CD4-positive, alpha-beta T cell treated with Interleukin-15 for 4 hours (primary cell): ENCODE measurements at places on chromosomes 6 and 20.

DNA sequence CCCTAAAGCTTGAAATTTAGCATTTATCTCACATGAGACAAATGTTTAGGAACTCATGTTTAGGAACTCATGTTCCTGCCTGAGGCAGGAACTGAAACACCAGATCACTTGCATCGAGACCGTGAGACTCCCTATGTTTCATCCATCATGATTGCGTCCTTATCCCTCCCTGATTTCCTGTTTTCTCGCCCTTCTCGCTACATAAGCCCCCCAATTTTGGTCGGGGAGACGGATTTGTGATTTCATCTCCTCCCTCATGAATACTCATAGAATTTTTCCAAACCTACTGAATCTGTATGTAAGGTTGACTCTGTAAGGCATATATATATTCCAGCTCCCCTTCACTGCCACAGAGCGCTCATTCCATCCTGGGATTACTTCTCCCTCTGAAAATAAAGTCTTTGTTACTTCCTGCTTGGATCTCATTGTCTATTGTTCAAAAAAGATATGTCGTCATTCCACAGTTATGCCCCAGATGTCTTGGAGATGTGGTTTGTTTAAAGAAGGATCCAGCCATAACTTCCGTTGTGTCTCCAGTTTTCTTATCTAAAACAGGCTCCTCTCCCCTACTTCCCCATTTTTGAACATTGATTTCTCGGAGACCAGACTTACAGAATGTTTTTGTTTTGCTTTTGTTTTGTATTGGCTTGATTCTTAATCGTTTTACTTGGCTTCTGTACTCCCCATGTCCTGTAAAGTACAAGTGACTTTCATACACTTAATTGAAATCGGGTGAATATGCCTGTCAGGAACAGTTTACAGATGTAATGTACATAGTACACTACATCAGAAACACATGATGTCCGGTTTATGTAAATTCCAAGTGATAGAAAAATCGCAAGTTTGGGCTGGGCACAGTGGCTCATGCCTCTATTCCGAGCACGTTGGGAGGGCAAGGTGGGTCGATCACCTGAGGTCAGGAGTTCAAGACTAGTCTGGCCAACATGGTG lies 118.7 kb downstream of the HFE start:
- no peak for DNase-seq

DNA sequence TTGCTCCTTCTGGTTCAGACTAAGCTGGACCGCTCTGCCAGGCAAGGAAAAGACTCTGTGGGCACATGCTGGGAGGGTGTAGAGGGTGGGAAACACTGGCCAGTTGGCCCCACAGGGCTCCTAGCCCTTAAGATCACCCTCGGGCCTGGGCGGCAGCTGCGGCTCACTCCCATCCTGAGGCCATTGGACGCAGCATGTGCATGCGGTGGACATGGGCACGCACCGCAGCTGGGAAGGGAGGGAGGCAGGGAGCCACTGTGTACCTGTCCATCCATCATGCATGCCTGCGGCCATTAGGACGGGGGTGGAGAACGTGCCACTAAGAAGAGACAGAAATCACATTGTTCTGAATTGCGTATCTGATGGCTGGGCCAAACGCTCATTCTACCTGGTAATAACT lies 140.1 kb upstream of the THBS2 start:
- DNase-seq: no peak

- no peak for DNase-seq
Observed at GRCh38 chr6:72363844-72364740, 257.8 kb upstream of the KCNQ5 start.

DNA sequence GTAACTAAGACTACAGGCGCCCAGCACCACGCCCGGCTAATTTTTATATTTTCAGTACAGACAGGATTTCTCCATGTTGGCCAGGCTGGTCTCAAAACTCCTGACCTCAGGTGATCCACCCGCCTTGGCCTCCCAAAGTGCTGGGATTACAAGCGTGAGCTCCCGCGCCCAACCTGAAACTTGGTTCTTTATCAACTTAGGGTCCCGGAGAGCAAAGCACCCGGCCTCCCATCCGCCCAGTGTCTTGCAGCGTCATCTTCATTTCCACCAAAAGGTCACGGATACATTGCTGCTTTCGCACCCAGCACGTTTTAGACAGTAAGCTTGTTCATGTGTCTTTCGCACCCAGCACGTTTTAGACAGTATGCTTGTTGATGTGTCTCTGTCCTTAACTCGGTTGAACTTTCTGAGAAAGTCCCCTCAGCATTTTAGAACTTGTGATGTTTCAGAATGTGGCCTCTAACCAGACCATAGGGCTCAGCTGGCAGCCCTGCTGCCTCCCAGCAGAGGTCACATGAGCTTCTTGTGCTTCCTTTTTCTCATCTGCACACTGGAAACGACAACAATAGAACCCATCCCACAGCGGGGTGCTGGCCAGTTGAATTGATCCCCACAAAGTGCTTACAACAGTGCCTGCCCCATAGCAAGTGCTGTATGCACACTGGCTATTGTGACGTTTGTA lies 48.8 kb downstream of the PRR18 start:
- DNase-seq: no peak

DNA sequence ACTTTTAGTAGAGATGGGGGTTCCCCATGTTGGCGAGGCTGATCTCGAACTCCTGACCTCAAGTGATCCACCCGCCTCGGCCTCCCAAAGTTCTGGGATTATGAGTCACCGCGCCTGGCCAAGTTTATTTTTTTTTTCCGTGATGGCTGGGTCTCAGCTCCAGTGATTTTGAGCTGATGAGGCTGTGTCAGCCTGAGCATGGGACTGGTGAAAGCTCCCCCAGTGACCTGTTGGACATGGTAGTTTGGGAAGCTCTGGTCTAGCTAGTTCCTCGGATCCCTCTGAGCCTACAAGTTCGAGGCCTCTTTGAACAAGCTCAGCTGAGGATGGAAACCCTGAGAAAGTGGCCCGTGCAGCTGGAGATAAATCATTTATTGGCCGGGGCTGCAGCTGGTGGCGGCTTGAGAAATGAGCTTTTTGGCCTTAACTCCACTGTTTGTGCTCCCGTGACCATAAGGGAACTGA lies 126.8 kb downstream of the SNX5 start:
- DNase-seq: no peak

DNA sequence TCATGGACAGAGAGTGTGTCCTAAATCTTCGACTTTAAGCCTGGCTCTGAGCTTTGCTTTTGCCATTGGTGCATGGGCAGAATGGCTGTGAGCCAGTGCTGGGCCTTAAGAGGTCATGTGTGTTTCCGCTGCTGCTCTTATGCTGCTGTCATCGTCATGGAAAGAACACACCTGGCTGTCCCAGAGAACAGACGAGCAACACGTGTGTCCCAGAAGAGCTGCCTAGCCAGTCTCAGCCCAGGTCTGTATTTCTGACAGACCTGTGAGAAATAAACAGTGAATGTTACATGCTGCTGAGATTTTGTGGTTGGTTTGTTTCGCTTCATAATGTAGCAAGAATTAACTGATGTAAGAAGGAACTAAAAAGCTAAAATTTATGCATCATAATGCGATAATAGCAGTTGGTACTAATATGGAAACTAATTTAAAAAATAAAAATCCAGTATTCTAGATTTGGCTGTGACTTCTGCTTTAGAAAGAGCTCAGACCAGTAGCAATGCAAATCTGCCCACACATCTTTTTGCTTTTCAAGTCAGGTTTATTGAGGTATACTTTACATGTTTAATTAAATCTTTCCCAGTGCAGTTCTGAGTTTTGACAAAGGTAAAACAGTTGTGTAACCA lies 11.5 kb upstream of the SCP2D1 start:
- DNase-seq: no peak

GRCh38 chr20:42098418-42098817 lies 480.2 kb upstream of the CHD6 start:
- DNase-seq: no peak

DNA sequence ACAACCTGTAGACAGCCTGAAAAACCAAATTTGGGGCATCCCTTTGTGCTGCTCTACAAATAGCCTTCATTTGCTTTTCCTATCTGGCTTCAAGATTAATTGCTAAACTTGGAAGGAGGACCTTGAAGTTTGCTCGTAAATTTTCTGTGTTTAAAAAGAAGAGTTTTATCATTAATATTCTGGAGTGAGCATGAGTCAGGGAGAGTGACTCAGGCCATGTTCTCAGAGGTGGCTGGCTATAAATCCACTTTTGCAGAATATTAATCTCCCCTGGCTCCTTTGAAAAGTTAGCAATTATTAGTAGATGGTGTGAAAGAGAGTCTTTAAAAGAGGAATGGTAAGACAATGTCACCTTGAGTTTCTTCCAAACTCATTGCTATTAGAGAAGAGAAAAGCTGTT lies 91.0 kb downstream of the ANKEF1 start:
- no peak for DNase-seq

DNA sequence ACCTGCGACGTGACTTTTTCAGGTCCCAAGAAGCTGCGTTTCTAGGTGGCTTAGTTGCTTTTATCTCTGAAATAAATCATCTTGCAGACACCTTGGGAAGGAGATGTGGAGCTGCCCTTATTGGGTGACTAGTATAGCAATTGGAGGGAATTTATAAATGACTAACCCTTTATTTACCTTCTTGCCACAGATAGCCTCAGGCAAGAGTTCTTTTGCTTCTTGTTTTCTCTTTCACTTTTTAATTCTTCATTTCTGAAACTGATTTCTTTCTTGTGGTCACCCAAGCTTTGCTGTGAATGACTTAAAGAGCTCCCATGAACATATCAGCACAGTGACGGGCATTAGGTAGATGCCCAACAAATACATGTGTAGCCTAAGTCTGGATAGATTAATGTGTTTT lies 3.0 kb downstream of the ADGRF4 start:
- DNase-seq: no peak

GRCh38 chr20:16711661-16712258 lies 18.1 kb upstream of the SNRPB2 start:
- DNase-seq: no peak

GRCh38 chr20:48901326-48901725 lies 20.2 kb upstream of the ARFGEF2 start:
- no peak for DNase-seq

DNA sequence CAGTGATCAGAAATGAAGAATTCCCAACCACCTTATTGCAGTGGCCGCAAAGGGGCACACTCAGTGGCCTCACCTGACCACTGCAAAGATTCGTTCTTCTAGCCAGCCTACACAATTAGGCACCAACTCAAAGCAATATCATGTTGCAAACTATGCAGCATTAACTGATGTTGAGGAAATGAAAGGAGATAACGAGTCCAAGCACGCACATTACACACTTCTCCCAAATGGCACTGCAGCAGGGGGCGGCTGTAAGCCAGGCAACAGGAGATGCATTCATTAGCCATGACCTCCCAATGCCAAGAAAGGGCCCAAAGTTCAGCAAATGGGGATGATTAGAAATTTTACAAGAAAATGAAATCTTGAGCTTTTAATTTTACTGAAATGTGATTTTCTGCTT lies 39.3 kb downstream of the ATXN1 start:
- no peak for DNase-seq

GRCh38 chr6:46734867-46735719 lies at the start of gene PLA2G7:
PLA2G7 (minus strand) TSS chr6:46735375; CDS start chr6:46722891, 12,484 bp downstream.
- no peak for DNase-seq

DNA sequence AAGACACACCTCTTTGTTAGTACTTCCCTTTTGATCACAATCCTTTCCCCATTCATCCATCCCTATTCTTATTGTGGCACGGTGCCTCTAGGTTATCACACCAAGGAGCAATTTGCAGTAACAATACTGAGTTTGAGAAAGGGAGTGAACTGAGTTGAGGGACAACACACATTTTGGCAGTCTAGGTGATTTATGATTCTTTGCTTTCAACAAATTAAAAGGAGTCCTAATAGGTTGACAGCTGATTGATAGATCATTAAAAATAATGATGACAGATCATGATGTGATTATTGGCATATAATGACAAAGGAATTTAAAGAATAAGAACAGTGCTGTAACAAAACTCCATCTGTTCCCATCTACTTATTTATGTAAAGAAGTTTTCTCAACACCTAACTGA lies 36.7 kb downstream of the IMPG1 start:
- no peak for DNase-seq

DNA sequence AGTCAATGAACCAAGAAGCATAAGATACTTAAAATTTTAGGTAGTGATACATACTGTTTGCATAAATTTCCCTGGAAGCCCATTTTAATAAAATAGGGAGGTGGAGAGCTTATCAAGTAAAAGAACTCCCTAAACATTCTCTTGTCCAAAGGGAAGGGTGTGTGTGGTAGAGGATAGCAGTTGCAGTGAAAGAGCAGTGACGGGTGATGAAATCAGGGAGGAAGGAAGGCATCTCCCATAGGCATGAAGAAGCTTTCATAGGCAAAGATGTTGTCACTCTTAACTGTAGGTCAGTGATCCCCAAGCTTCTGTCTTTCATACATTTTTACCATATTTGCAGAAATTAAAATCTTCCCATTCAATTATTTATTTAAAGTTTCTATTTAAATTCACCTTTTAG lies 60.0 kb upstream of the ZNF831 start:
- DNase-seq: no peak

DNA sequence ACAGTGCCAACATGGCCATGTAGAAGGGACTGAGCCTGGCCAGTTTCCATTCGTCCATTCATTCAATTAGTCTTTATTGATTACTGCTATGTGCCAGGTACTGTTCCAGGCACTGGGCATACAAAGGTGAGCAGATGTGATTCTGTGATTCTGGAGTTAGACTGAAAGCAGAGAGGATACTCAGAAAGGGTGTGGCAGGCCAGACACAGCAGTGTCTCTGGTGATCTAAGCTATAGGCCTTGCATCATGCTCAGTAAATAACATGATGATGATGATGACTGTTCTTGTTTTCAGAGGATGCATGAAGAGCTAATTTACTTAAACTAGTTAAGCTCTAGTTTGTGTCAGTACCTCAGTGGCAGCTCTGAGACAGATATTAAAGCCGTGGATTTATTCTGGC lies 31.4 kb upstream of the FUCA2 start:
- peak; percentile 75 for DNase-seq

GRCh38 chr20:24337551-24337950 lies 131.9 kb upstream of the SYNDIG1 start:
- DNase-seq: no peak

GRCh38 chr6:92495242-92495641 lies 924.1 kb downstream of the EPHA7 start:
- DNase-seq: no peak

GRCh38 chr6:1633366-1634021 lies 23.8 kb downstream of the FOXC1 start:
- DNase-seq: no peak

GRCh38 chr6:129189266-129189665 lies 306.3 kb downstream of the LAMA2 start:
- DNase-seq: no peak

- peak; percentile 41 for DNase-seq
Observed at GRCh38 chr20:51385646-51386530, 156.6 kb downstream of the NFATC2 start.

- DNase-seq: no peak
Observed at GRCh38 chr6:150747155-150747554, 118.3 kb upstream of the MTHFD1L start.

- DNase-seq: no peak
Observed at GRCh38 chr6:36389353-36389752, 1.9 kb upstream of the ETV7 start.
